NAMALWA (cell line): ENCODE measurements at places on chromosomes 11 and 22.

GRCh38 chr11:11057472-11057854 lies 199.6 kb upstream of the ZBED5 start:
- DNase-seq = no peak

DNA sequence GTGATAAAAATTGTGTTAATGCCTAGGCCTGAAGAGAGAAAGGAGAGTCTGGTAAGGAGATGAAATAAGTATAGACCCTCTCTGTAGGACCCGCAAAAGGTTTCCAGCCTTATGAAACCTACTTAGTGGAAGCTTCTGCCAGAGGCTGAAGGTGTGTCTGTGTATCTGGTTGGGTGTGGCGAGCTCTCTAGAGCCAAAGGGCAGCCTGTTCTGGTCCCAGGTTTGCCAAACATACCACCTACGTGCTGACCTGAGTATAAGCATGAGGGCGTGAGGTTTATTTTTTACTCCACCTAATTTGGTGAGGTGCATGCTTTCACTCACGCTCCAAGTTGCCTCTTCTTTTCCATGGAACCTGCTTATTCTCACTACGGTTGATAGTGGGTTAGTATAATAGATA lies 5.6 kb downstream of the CSTPP1 start:
- DNase-seq = no peak

GRCh38 chr11:122833846-122834464 lies 4.3 kb upstream of the CRTAM start:
- DNase-seq = no peak

- DNase-seq = peak; percentile 50
These were observed 27.6 kb downstream of the RIBC2 start for GRCh38 chr22:45441138-45441537.

GRCh38 chr11:48109046-48109666 lies 107.5 kb upstream of the OR4B1 start:
- peak; percentile 79 for DNase-seq

- no peak for DNase-seq
These were observed 3.8 kb downstream of the TMPRSS13 start for GRCh38 chr11:117925198-117925925.

- peak; percentile 48 for DNase-seq
These were observed 1.1 kb downstream of the EWSR1 start for GRCh38 chr22:29269230-29269604.

- DNase-seq = peak; percentile 57
These were observed 634 bp downstream of the TIMM8B start for GRCh38 chr11:112085822-112086421.

DNA sequence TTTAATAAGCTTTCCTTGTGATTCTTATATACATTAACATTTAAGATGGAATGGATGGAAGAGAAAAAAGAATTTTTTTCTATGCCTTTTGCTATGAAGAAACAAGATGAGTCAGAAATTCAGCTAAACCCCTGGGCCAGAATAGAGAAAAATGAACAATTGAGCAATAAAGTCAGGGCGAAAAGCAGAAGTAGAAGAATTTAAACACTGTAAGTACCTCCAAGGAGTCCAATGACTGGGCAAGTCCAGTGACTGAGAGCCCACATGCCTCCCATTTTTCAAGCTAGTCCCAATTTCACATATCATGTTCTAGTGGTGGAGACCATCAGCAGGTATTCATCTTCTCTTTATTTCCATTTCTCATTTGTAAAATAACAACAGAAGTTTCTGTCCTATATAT lies 18.6 kb upstream of the APLP2 start:
- DNase-seq = no peak

GRCh38 chr22:11042116-11042515 lies 4485.9 kb upstream of the OR11H1 start:
- no peak for DNase-seq

DNA sequence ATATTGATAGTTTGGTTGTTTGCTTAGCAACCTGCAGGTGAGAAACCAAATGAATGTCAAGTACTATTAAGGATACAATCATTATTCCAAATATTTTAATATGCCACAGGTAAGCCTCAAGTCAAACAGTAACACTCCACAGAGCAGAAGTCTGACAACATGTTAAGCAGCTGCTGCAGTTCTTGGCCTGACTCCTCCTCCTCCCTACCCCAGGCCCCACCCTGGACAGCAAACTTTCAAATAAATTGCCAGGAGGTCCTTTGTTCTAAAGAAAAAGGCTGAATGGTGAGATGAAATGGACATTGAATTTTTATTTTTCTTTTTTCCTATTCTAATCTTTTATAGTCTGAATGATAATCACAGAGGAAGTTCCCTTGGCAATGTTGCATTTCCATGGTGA lies 260.0 kb upstream of the POU2AF2 start:
- DNase-seq = no peak

DNA sequence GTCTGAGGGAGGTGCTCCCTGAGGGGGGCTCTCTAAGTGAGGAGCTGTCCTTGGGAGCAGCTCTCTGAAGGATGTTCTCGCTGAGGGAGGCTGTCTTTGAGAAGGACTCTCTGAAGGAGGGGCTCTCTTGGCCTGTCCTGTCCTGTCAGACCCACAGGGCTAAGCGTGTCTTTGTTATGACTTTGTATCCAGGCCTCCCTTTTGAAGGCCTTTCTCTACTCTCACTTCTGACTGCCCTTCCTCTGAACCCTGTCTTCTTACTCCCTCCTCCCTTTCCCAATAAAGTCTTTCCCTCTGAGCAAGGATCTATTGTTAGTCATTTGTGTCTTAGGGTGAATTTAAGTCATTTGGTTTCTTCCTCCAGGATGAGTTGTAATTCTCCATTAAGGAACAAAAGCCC lies 330.1 kb upstream of the PLET1 start:
- no peak for DNase-seq

- no peak for DNase-seq
These were observed 17.7 kb downstream of the MOGAT2 start for GRCh38 chr11:75735181-75735845.

- no peak for DNase-seq
These were observed 4.7 kb upstream of the APOL2 start for GRCh38 chr22:36243986-36244385.

GRCh38 chr11:70901951-70902521 lies 350.3 kb downstream of the SHANK2 start:
- DNase-seq = no peak

DNA sequence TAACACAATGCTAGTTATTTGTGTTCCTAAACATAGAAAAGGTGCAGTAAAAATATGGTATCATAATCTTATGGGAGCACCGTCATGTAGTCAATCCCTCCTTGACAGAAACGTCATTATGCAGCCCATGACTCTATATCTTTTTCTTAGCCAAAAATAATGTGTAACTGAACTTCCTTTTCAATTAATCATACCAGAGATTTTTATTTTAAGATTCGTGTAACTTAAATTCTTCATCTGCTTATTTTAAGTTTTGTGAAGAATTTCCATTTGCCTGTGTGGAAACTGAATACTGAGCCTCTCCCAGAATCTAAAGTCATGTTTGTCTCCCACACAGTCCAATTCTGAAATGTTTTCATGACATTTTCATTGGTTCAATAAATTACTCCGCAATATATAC lies 699.1 kb downstream of the KCNA4 start:
- DNase-seq = no peak

GRCh38 chr11:2530131-2530854 lies 85.5 kb downstream of the KCNQ1 start:
- no peak for DNase-seq

GRCh38 chr11:10261821-10262220 lies 32.2 kb downstream of the SBF2 start:
- no peak for DNase-seq
